ENCODE measurements at places on chromosomes 11 and 22. TPM values are rescaled to one million over a fixed set of nuclear protein-coding genes. Genes with fewer than 3 reads are reported as not detected.
A peak's percentile ranks its signal among the peaks of the same experiment; 100 is the strongest.

PSMD13 gene
- total RNA-seq, result 99.9 TPM

- no peak overlapping the region for H3K4me3 ChIP-seq
- no peaks in the 10 kb centered on the region for H3K27me3 ChIP-seq
- H3K36me3 ChIP-seq, result no peaks in the 10 kb centered on the region
- DNase-seq, result peak; percentile 86
These were observed 59.8 kb downstream of the TMEM135 start for GRCh38 chr11:87097582-87097981.

GRCh38 chr22:30969532-30970355, 679 bp downstream of the TUG1 start:
- peaks cover 23% of the 10 kb centered on the region for H3K36me3 ChIP-seq
- H3K4me3 ChIP-seq, result peak overlapping the region; percentile 77
- peak overlapping the region; percentile 84 for H3K27ac ChIP-seq

STK33 gene
- 25.2 TPM for total RNA-seq

DNA sequence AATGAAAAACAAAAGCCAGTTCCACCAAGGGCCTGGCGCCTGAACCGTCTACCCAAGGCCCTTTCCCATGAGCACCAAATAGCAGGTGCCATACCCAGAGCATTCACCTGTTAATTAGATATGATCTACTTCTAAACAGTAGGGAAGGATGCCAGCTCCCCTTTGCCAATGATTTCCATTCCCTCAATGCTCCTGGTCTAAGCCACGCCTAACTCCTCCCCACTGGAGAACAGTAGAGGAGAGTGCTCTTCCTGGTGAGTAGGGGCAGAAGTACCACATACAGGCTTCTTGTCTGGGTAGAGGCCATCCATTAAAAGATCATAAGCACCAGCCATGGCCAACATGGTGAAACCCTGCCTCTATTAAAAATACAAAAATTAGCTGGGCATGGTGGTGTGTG, 40.7 kb downstream of the PACSIN2 start:
- no peak for DNase-seq
- H3K4me1 ChIP-seq, result peaks cover 20% of the 10 kb centered on the region
- no peak overlapping the region for H3K4me3 ChIP-seq
- H3K27me3 ChIP-seq, result no peaks in the 10 kb centered on the region
- no peak overlapping the region for H3K27ac ChIP-seq
- H3K36me3 ChIP-seq, result no peaks in the 10 kb centered on the region

DNA sequence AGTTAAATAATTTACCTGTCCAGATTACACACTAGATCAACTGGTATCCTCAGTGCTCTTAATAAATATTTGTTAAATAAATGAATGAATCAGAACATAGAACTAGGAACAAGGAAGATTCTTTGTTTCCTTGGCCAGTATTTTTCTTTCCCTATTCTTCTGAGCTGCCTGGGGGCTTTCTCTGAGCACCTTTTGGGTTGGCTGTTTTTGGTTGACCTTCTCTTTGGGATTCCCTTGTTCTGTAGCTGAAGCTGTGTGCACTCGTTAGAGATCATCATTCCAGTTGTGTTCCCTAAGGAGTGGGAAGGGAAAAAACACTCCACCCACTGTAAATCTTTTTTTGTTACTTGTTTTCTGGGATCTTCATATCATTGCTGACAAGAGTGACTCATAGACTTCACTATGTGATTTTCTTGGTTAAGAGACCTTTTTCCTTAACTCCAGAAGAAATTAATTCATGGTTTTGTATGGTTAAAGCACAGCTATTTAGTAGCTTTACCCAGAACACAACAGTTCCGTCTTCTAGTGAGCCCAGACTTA, 84.3 kb downstream of the STIM1 start:
- no peak overlapping the region for H3K27ac ChIP-seq
- H3K4me1 ChIP-seq, result no peaks in the 10 kb centered on the region
- no peak overlapping the region for H3K4me3 ChIP-seq
- no peaks in the 10 kb centered on the region for H3K27me3 ChIP-seq
- no peaks in the 10 kb centered on the region for H3K36me3 ChIP-seq

- H3K4me1 ChIP-seq, result 0 out of 2 replicates have a peak, but pooled peaks cover 6% of the 10 kb centered on the region
- no peak overlapping the region for H3K27ac ChIP-seq
- H3K27me3 ChIP-seq, result no peaks in the 10 kb centered on the region
- no peak for DNase-seq
- H3K4me3 ChIP-seq, result no peak overlapping the region
These were observed 123.3 kb upstream of the LUZP2 start for GRCh38 chr11:24373516-24373915.

- H3K4me3 ChIP-seq, result no peak overlapping the region
- H3K4me1 ChIP-seq, result peaks cover 12% of the 10 kb centered on the region
- 0 out of 2 replicates have a peak, but pooled peaks cover 4% of the 10 kb centered on the region for H3K36me3 ChIP-seq
- no peak overlapping the region for H3K27ac ChIP-seq
These were observed 103.7 kb downstream of the SHANK2 start for GRCh38 chr11:71148716-71149115.

HYLS1 gene
- 14.6 TPM for total RNA-seq

GRCh38 chr11:103420593-103420992, 311.4 kb downstream of the DYNC2H1 start:
- no peak for DNase-seq
- no peaks in the 10 kb centered on the region for H3K27me3 ChIP-seq
- no peaks in the 10 kb centered on the region for H3K4me1 ChIP-seq
- H3K4me3 ChIP-seq, result no peak overlapping the region

- DNase-seq, result no peak
- H3K27ac ChIP-seq, result no peak overlapping the region
- no peaks in the 10 kb centered on the region for H3K27me3 ChIP-seq
- H3K36me3 ChIP-seq, result no peaks in the 10 kb centered on the region
- no peak overlapping the region for H3K4me3 ChIP-seq
These were observed 18.8 kb downstream of the PPFIBP2 start for GRCh38 chr11:7532405-7533145.

GRCh38 chr11:100629671-100630070, 57.4 kb upstream of the ARHGAP42 start:
- H3K27me3 ChIP-seq, result no peaks in the 10 kb centered on the region
- H3K4me3 ChIP-seq, result no peak overlapping the region
- DNase-seq, result no peak
- no peaks in the 10 kb centered on the region for H3K4me1 ChIP-seq
- no peak overlapping the region for H3K27ac ChIP-seq
- no peaks in the 10 kb centered on the region for H3K36me3 ChIP-seq

GRCh38 chr11:61309141-61309540, 14.0 kb upstream of the VWCE start:
- no peak overlapping the region for H3K4me3 ChIP-seq
- peaks cover 77% of the 10 kb centered on the region for H3K36me3 ChIP-seq
- H3K4me1 ChIP-seq, result no peaks in the 10 kb centered on the region
- no peak for DNase-seq
- H3K27me3 ChIP-seq, result no peaks in the 10 kb centered on the region
- no peak overlapping the region for H3K27ac ChIP-seq

TOMT gene
- total RNA-seq, result not detected

DNA sequence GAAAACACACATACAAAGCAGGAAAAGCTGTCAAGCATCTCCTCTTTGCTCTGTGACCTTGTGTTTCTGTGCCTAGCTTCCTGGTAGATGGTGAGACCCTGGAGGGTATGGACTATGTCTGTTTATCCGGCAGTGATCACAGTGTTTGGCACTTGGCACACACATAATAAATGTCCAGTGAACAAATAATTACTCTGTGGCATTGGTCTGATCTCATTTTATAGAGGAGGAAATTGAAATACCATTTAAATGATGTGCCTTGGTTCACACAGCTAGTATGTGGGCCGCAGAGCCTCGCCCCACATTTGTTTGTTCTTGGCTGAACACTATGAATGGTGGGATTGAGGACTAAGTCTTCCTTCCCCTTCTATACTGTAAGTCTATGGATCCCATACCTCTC, 104.7 kb upstream of the SPON1 start:
- H3K36me3 ChIP-seq, result no peaks in the 10 kb centered on the region
- no peak for DNase-seq
- no peak overlapping the region for H3K4me3 ChIP-seq
- no peaks in the 10 kb centered on the region for H3K27me3 ChIP-seq
- H3K27ac ChIP-seq, result no peak overlapping the region

GRCh38 chr11:1460396-1460985, 26.1 kb downstream of the MOB2 start:
- no peaks in the 10 kb centered on the region for H3K36me3 ChIP-seq
- no peak overlapping the region for H3K4me3 ChIP-seq
- 0 out of 2 replicates have a peak, but pooled peaks cover 2% of the 10 kb centered on the region for H3K4me1 ChIP-seq

- no peak overlapping the region for H3K4me3 ChIP-seq
- no peaks in the 10 kb centered on the region for H3K36me3 ChIP-seq
- no peak for DNase-seq
- no peaks in the 10 kb centered on the region for H3K27me3 ChIP-seq
- no peak overlapping the region for H3K27ac ChIP-seq
These were observed 331.9 kb upstream of the NARS2 start for GRCh38 chr11:78906566-78906965.

DNA sequence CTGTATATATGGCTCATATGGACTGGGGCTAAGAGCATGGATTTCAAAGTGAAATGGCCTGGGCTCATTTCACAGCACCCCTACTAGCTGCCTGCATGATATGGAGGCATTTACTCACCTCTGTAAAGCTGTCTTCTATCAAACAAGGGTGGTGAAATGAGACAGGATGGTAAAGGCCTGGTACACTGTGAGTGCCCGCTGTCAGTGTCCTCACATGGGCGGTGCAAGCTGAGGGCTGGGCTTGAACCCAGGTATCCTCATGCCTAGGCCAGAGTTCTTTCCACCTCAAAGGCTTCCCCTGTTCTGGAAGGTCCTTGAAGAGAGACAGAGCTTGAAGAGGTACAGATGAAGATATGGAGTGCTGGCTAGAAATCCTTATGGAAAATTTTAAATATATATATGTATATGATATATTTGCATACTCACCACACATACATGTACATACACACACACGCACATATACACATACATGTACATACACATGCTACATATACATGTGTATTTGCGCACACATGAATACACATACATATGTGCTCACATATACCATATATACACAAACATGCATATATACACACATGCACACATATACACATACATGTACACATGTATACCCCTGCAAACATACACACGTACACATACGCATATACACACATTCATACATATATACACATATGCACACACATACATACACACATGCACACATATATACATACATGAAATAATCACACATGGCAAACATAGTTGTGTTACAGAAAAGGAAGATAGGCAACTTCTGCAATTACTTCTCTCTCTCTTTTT, 44.7 kb downstream of the MICAL2 start:
- no peak overlapping the region for H3K27ac ChIP-seq
- H3K27me3 ChIP-seq, result no peaks in the 10 kb centered on the region
- no peak for DNase-seq
- H3K4me3 ChIP-seq, result no peak overlapping the region
- no peaks in the 10 kb centered on the region for H3K4me1 ChIP-seq

DNA sequence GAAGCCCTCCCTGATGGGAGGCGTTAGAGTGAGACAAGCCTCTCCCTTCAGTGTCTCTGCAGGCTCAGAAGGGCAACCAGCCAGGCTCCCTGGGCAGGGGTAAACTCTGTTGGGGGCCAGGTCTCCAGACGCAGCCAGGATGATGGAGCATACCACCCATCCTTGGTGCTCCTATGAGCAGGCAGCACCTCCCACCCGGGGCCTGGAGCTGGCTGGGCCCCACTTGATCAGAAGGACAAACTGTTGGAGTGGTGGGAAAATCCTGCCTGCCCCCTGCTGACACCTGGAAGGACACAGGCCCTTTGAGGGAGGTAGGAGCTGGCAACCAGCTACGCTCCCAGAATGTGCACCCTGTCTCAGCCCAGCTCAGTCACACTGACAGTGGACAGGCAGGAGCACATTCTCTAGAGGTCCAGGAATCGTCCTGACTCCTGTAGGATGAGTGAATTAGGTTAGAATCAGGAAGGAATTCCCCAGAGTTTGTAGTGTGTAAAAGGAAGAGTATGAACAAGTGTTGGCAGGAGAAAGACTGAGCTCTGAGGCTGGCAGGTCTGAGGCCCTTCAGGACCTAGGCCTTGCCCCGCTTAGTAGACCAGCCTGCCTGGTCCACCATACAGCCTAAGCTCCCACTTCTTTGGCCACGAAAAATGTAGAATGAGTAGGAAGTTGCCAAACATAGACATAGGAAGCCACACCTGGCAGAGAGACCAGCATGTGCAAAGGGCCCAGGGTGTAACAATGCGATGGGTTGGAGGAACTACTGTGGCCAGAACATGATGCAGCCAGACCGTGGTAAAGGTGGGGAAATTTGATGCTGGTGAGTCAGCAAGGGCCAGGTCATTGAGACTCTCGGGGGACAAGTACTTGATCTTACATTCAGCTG, 19.1 kb downstream of the ARHGEF17 start:
- H3K4me3 ChIP-seq, result no peak overlapping the region
- no peak for DNase-seq
- peaks cover 8% of the 10 kb centered on the region for H3K27me3 ChIP-seq
- H3K27ac ChIP-seq, result no peak overlapping the region
- peaks cover 41% of the 10 kb centered on the region for H3K4me1 ChIP-seq

GRCh38 chr11:33211153-33211552, 46.0 kb upstream of the HIPK3 start:
- H3K36me3 ChIP-seq, result no peaks in the 10 kb centered on the region
- no peaks in the 10 kb centered on the region for H3K27me3 ChIP-seq
- DNase-seq, result no peak

Data from GM23338 (cell line).